ENCODE measurements at places on chromosomes 12 and 14.

GRCh38 chr14:90556012-90556477, 159.2 kb downstream of the CALM1 start:
- no peak for DNase-seq

- no peak for DNase-seq
Observed at GRCh38 chr12:66497008-66497897, 181.6 kb downstream of the GRIP1 start.

DNA sequence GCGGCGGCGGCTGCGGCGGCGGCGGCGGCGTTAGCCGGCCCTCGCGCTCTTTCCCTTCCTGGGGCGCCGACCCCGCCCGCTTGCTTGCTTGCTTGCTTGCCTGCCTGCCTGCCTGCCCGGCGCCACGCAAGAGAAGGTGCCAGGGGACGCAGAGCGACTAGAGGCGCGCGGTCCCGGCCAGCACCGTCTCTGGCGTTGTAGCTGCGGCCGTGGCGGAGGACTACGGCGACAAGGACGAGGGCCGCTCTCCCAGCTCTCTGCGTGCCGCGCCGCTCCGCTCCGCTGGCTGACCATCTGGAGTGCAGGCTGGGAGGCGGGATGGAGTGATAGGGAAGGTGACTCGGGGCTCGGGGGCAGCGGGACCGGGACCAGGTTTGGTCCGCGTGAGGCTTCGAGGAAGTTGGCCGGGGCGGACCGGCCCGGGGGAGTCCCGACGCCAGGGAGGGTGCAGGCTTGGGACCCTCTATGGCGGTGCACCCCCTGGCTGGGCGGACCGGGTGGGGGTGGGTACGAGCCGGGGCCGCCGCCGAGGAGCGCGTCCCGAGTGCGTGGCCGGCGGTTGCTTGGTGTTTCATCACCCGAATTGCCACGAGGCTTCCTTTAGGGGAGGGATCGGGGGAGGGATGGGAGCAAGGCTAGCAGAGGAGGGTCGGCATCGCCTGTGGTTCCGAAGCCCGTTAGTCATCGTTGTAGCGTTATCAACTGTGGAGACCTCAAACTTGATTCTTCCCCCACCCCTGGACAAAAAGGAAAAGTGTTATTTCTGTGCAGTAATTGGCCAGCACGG, 471 bp downstream of the XPOT start:
- DNase-seq = no peak

DNA sequence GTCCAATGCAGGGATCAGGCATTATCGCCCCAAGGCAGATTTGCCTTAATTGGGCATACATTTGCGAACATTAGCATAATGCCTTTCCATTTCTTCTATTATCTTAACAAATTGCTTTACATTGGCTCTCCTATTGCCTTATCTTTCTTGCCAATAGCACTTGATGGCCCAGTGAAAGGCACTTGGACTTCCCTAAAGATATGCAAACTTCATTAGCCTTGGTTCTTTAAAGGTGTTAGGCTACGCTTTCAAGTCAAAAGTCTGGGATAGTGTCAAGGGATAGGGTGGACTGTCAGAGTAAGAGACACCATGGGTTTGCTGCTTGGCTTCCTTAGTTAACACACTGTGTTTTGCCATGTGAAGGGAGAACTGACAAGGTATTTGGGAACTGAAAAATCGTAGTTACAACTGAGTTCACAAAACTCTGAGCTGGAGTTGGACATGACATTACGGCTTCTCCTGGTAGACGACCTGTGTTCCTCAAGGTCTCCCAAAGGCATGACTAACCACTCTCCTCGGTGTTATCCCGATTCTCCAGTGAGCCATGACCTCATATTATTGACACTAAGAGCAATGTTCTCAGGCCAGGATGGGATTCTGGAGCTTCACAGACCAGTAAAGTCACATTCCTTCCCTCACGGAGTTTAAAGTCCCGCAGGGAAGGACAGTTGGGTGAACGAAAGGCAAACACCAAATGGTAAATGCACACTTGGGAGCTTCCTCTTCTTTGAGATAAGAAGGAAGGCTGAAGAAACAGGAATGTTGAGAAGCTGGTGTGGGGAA, 65.2 kb downstream of the TBC1D30 start:
- DNase-seq = no peak

- DNase-seq = no peak
Observed at GRCh38 chr14:84592770-84593169, 937.2 kb upstream of the FLRT2 start.

GRCh38 chr12:32116897-32117296, 10.2 kb downstream of the BICD1 start:
- no peak for DNase-seq

Data from NCI-H187 treated with DMSO at 0.1 percent for 48 hours (cell line).